Activated T-cell treated with anti-CD3 and anti-CD28 coated beads, Interleukin-2, amount 50 U/mL, for 48 hours (primary cell): ENCODE measurements at places on chromosomes 16 and 17.

DNA sequence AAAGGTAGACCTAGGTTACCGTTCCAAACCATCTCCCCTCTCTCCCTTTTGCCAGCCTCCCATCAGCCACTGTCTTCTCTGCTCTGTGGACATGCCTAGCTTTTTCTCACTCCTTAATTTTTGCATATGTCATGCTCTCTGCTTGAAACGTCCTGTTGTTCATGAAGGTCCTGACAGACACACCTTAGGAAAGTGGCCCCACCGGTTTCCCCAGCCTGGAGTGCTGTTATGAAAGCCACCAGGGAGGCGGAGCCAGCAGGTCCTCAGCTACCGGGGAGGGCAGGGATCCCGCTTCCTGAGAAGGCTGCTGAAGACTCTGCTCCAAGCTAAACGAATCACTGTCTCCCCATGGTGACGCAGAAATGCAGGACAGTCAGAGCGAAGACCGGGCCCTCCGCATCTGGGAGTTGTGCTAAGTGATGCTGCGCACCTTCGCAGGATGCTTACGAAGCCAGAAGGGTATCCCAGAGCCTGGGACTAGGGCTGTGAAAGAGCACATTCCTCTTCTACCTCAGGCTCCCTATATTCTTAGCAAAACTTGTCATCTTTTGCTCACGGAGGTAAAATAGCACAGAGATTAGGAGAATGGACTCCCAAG lies 2.3 kb upstream of the SLC16A11 start:
- DNase-seq: peak; percentile 67

DNA sequence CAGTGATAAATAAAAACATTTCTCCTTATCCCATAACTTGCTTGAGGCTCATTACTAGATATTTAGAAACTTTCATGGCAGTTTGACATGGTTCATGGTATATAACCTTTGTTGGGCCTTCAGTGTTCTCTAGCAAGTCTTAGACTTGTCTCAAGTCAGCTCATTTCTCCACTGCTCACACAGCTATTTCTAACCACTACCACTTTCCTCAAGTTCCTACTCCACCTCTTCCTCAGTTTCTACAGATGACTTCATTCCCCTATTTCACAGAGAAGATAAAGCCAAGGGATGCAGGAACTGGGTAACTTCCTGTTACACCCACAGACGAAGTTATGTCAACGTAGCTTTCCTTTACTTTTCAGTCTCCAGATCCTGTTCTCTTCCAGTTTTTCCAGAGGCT lies 23.2 kb downstream of the NLK start:
- no peak for DNase-seq

GRCh38 chr17:10091046-10091445 lies 107.4 kb downstream of the GAS7 start:
- DNase-seq: no peak

GRCh38 chr17:55420067-55420775 lies 1.4 kb downstream of the MMD start:
- peak; percentile 38 for DNase-seq

DNA sequence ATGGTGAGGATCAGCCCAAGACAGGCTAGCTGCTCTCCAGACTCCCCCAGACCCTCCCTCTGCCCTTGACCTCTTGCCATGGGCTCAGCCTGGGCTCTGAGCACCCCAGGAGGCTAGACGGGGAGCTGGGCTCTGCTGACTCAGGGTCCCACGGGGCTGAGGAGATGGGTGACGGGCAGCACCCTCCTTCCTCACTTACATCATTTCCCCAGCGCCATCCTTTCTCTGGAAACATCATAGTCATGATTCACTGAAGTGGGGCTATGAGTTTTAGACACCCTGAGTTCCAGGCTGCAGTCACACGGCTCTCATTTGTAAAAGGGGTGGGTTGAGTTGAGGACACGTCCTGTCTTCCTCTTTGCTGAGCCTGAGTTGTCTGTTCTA lies 3.0 kb upstream of the ITGAX start:
- peak; percentile 57 for DNase-seq

DNA sequence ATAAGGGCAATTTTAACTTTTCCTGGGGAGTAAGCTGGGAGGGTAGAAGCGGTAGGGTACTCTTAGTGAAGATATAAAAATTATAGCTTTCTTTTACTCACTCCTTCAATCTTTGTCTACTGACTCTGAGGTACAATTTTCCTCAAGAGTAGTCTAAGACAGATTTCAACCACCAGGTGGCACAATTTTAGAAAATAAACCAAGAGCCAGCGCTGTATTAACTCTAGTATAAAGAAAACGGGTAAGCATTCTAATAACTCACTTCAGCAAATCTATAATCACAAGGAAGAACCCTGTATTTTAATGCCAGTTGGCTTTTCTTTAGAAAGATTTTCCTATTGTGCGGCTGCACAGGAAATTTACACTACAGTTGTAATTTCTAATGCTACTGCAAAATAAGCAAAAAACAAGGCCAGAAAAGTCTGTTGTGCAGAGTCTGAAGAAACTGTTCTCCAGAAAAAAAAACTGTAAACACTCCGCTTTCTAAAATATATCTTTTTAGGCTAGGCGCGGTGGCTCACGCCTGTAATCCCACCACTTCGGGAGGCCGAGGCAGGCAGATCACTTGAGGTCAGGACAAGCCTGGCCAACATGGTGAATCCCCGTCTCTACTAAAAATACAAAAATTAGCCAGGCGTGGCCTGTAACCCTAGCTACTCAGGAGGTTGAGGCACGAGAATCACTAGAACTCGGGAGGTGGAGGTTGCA lies 1.9 kb downstream of the CMC2 start:
- no peak for DNase-seq

- DNase-seq: no peak
These were observed 100.2 kb downstream of the CYLD start for GRCh38 chr16:50842013-50842505.

DNA sequence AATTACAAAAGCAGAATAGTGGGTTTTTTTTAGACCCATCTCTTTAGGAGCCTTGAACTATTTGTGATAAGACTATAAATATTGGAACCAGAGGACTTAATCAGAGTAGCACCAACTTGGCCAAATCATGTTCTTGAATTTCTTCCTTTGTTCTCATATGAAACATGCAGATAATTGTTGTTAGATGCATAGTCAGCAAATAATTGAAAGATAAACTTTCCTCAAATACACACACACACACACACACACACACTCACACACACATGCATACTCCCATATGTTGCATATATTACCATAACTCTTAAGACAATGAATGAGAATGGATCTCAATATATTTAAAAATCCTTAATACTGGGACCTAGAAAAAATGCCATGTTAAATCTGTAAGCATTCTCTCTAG lies 310.4 kb downstream of the KCNJ2 start:
- no peak for DNase-seq

DNA sequence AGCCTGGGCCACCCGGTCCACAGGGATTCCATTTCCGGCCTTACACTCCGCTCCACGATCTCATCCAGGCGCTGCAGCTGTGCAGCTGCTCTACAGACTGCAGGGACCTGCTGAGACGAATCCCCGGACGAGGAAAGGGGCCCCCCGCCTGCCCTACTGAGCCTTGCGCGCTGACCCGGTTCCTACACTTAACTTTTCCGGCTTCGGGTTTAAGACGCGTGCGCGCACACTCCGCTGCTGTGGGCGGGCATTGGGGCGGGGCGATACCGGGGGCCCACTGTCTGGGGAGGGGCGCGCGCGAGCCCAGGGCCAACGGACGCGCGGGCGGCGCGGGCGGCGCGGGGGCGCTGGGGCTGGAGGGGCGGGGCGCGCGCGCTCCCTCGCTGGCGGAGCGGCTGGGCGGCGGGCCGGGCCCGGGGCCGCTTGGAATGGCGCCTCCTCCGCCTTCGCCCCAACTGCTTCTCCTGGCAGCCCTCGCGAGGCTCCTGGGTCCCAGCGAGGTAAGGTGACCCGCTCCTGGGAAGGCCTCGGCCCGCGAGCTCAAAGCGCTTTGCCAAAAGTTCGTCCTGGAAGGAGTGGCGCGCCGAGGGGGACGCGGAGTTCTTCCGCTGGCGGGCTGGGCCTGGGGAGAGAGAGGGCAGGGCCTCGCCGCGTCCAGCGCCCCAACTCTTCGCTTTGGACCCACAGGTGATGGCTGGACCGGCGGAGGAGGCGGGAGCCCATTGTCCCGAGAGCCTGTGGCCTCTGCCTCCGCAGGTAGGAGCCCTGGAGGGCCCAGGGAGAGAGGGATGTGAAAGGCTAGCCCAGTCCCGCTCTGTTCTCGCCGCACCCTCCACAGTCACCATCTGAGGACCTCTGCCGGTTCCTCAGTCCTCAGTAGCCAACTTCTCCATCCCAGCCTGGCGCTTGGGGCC lies at the start of gene TP53I13:
TP53I13 (plus strand) TSS at position 371 of the 914 bp plus-strand sequence; CDS start at position 429, 58 bp downstream.
- peak; percentile 89 for DNase-seq

DNA sequence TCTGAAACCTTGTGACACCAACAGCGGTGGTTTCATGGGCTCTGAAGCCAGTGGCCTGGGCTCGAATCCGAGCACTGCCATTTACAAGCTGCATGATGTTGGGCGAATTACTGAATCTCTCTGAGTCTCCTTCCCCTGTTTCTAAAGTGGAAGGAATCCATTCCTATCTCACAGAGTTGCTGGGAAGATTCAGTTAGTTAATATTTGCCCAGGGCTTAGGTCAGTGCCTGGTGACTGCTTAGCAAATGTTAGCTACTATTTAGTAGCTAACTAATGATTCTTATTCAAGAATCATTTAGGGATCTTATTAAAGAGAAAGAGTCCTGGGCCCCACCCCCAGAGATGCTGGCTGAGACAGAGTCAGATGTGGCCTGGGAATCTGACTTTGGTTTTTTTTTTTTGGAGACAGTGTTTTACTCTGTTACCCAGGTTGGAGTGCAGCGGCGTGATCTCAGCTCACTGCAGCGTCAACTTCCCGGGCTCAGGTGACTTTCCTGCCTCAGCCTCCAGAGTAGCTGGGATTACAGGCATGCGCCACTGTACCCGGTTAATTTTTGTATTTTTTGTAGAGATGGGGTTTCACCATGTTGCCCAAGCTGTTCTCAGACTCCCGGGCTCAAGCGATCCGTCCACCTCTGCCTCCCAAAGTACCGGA lies 33.6 kb upstream of the RAI1 start:
- DNase-seq: no peak

DNA sequence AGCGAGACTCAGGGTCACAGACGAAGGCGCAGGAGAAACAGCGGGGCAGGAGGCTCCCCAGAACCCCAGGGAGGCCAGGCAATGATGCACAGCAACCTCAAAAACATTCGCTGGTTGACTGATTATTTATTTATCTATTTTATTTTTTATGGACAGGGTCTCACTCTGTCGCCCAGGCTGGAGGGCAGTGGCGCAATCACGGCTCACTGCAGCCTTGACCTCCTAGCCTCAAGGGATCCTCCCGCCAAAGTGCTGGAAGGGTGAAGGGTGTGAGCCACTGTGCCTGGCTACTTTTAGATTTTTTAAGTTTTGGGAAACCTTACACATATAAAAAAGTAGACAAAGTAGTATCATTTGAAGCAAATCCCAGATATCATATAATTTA lies 83.5 kb downstream of the ZNF778 start:
- DNase-seq: no peak

GRCh38 chr16:68999114-68999513 lies 106.3 kb upstream of the HAS3 start:
- no peak for DNase-seq

- DNase-seq: no peak
These were observed 21.1 kb downstream of the GJD3 start for GRCh38 chr17:40343219-40344119.

- DNase-seq: no peak
These were observed 23.0 kb upstream of the CYLD start for GRCh38 chr16:50718761-50719400.

DNA sequence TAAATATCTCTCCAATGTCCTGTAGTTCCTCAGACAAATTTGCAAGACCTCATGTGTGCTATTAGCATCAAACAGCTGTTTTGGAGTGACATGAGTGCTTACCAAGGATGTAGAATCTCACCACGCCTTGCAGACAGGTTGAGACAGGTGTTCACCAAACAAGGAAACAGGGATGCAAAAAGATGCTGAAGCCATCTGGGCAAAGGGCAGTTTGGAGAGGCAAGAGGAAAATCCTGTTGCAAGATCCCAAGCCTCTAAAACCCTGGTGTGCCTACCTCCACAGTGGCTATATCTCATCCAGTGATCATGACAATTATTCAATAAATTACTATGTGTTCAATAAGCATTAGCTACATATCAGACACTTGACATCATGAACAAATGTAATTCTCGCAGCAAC lies 373.7 kb downstream of the SOX9 start:
- DNase-seq: no peak

- DNase-seq: no peak
These were observed 42.3 kb upstream of the ZNF750 start for GRCh38 chr17:82881900-82882714.

DNA sequence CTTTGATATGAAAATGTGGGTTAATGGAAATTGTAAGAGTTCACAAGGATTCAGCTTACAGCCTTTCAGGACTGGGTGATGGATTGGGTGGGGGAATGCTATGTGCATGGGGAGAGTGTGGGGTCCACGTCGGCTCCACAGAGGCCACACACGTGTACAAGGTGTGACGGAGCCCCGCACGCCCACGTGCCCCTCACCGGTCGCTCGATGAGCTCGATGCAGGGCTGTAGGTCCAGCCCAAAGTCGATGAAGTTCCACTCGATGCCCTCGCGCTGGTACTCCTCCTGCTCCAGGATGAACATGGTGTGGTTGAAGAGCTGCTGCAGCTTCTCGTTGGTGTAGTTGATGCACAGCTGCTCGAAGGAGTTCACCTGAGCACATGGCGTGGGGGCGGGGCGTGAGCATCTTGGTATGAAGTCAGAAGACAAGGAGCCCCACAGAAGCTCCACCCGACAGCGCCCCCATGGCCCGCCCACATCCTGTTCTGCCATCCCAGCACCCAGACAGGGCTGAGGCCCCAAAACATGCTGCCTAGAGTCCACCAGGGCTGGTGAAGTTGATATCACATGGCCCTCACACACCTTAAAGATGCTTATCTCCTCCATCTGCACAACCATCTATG lies 99.1 kb downstream of the MYH11 start:
- DNase-seq: peak; percentile 31

DNA sequence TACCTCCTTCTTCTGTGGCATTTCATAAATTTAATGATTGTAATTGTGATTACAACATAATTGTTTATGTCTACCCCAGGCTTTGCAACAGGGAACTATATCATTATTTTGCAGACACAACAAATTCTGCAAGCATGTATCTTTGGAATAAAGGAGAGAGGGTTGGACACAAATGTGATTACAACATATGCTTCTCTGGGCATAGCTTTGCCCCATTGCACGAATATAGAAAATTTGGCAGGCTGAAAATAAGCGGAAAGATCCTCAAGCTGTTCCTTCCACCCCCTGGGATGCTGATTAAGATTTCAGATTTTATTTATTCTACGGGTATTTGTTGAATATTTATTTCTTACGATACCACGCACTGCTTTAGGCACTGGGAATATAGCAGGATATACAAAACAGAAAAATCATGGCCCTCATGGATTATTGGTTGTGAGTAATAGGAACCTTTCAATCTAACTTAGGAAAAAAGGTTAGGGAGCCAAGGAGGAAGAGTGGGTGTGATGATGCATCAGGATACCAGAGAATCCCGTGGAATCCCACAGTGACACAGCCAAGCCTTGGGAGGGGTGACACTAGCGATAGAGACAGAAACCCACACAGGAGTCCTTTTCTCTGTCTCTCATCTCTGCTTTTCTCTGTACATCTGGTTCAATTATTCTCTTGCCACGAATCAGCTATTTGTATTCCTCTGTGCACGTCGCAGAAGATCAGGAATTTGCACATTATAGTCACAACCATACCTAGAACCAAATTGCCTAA lies 520.7 kb downstream of the MAF start:
- no peak for DNase-seq
